ENCODE measurements at places on chromosomes 1 and 21.
A peak's percentile ranks its signal among the peaks of the same experiment; 100 is the strongest.

GRCh38 chr1:78549891-78550290 lies 59.1 kb downstream of the PTGFR start:
- DNase-seq = no peak

DNA sequence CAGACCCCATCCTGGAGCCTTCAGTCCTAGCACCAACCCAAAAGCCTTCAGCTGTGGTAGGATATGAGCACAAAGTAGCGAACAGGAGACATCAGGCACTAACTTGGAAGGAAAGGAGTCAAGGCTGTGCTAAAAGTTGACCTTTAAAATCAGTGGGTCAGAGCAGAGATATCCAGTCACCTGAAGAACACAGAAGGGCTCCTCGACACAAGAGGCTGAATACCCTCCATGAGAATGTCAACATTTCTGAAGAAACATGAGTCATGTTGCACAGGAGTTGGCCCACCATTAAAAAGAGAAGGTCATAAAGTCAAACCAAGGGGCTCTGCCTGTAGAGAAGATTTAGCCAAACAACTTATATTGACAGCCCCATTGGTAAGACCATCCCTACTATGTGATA lies 172.5 kb downstream of the PLPP3 start:
- DNase-seq = no peak

- peak; percentile 73 for DNase-seq
These were observed 494 bp downstream of the APH1A start for GRCh38 chr1:150268340-150268704.

DNA sequence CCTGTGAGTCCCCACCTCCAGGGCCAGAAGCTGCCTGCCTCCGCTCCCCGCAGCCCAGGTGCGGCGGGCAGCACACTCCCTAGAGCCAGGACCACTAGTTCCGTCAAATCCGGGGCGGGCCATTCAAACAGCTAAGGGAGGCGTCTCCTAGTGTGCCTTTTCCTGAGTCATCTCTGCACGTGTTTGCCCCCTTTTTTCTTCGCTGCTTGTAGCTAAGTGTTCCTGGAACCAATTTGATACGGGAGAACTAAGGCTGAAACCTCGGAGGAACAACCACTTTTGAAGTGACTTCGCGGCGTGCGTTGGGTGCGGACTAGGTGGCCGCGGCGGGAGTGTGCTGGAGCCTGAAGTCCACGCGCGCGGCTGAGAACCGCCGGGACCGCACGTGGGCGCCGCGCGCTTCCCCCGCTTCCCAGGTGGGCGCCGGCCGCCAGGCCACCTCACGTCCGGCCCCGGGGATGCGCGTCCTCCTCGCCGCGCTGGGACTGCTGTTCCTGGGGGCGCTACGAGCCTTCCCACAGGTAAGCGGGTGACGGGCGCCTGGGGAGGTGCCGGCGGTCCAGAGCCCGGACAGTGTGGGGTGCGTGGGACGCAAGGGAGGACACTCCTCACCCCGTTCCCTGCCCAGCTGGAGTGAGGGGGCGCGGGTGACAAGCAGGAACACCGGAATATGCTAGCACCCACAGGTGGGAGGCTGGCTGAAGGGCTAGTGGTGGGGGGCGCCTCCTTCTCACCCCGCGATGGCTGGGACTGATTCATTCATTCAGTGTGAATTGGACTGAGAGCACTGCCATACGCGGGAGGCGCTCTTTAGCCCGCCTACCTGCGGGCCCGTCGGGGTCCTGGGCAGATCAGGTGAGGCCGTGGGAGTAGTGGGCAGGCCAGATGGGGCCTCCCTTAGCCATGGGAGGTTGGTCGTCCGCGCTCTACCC lies at the start of gene TNFRSF8:
TSS of gene TNFRSF8 (plus strand) at position 163 of the 932 bp plus-strand sequence. CDS start at position 459, 296 bp downstream.
- peak; percentile 27 for DNase-seq

Data from suppressor macrophage (primary cell).